Type B pancreatic cell (in vitro differentiated cells): ENCODE measurements at places on chromosomes 2 and 18. TPM values are rescaled to one million over a fixed set of nuclear protein-coding genes. Genes with fewer than 3 reads are reported as not detected.
A peak's percentile ranks its signal among the peaks of the same experiment; 100 is the strongest.

ACVR1 gene
- total RNA-seq: 13.1 and 14.3 TPM in 2 replicates

CAPN14 gene
- total RNA-seq: 0.12 and 0.39 TPM in 2 replicates

GRCh38 chr2:240905176-240905781, 857 bp upstream of the CROCC2 start:
- DNase-seq: no peak

REG1B gene
- total RNA-seq: not detected in 2 replicates

DNA sequence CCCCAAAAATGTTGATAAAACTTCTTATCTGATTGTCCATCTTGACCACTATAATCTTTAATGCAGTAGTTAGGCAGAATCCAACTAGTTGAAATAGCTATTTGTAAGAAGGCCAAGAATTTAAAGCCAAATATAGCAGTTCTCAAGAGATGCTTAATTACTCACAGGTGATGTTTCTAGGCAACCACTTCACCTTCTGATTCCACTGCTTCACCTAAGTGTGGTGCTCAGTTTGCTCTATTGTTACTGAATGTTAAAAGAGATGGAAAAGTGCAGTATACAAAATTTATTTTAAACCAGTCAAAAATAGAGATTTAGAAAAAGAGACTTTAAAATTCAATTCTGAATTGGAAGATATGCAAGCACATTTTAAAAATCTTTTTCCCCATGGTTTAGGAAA, 539.4 kb downstream of the ZNF804A start:
- DNase-seq: no peak

DNA sequence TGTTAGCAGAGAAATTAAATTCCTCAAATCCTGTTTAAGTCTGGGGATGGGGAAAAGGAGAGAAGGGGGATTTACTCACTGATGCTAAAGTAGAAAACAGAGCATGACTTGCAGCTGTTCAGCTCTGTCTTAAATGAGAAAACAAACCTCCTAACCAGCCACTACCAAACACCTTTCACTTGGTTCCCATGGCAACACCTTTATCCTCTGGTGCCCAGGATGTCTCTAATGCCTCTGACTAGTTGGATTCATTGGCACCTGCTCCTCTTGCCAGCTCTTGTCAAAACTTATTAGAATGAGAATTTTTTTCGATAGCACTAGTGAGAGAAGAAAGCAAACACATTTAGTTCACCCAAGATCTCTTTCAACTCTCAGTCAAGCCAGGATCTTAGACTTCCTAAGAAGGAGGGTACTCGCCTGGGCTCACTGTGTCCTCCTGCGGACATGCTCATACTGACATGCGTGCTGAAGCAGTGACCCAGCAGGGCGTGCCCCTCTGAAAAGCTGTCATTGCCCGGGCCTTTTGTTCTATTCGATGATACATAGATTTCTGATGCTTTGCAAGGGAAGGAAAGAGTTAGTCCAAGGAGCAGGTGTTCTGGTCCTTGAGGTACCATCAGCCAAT, 656.0 kb upstream of the CELF4 start:
- no peak for DNase-seq

DNA sequence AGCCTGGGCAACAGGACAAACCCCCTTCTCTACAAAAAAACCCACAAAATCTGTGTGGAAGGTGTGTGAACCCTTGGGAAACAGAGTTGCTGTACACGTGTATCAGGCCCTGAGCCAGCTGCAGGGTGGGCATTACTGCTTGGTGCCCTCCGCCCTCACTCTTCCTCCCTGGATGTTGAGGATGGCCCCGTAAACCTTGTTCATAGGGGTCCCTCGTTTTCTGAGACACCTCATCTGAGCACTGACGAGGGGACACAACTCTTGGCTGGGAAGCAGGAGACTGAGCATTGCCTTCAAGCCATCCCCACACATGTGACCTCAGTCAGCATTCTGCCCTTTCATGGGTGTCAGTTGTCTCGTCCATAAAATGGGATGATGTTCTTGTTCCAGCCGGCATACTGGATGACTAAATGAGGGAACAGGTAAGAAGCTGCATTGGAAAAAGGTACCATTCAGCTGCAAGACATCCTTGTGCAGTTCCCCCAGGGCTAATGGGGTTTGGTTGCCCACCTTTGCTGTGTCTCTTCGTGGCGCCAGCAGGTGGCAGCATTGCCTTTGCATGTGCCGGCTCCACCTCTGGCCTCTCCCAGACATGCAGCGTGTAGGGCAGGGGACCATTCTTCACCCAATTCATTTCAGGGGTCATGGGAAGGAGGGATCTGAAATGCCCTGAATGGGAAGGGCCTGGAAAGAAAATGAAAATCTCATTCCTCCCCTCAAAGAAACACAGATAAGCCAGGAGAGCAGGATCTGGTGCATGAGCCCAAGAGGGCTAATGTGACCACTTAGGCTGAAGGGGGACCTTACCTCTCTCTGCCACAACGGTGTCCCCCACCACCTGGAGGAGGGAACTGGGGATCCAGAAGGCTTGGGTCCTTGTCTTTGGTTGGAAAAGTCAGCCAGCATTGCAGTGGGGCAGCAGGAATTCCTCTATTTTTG, 36.4 kb upstream of the HAAO start:
- DNase-seq: peak; percentile 83

DNA sequence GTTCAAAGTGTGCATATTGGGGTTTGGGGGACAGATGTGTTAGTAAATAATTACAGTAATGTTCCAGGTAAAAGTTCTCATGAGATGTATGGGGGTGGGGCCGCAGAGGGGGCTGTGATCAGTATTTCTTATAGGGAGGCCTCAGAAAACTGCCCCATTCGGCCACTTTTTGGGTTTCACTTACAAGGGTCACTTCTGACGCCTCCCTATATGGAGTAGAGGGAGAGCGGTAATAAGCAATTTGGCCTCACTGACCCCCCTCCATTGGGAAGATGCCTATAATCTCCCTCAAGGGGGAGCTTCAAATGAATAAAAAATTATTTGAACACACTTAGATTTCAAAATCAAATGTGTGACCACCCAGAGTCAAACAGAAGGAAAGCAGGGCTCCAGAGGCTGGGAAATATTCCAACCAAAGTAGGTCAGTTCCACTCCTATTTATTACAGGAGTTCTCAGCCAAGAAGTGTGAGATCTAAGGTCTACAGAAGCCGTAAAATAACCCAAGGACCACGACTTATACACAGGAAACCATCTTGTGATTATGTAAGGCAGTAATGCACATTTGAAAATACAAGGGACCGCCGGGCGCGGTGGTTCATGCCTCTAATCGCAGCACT, 2.7 kb downstream of the SCTR start:
- no peak for DNase-seq

- DNase-seq: no peak
Measured at GRCh38 chr18:9285604-9286003, 49.0 kb upstream of the TWSG1 start.
